Neuronal stem cell (in vitro differentiated cells): ENCODE measurements at places on chromosomes 1 and 21.
A peak's percentile ranks its signal among the peaks of the same experiment; 100 is the strongest.

DNA sequence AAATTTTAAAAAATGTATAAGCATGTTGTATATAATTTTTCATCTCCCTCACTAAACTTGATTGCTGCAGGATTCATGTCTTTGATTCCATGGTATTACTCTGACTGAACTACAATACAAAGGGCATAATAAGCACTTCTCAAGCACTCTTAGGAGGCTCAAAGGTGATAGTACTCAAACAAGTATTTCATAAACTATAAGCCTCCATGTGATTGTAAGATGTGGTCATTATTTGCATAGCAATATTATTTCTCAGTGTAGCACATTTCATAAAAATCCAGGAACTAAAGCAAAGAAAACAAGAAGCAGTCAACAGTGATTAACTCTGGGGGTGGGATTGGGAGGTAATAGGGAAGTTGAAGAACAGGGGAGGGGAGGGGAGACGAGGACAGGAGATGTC, 106.2 kb upstream of the DPT start:
- no peak for DNase-seq

DNA sequence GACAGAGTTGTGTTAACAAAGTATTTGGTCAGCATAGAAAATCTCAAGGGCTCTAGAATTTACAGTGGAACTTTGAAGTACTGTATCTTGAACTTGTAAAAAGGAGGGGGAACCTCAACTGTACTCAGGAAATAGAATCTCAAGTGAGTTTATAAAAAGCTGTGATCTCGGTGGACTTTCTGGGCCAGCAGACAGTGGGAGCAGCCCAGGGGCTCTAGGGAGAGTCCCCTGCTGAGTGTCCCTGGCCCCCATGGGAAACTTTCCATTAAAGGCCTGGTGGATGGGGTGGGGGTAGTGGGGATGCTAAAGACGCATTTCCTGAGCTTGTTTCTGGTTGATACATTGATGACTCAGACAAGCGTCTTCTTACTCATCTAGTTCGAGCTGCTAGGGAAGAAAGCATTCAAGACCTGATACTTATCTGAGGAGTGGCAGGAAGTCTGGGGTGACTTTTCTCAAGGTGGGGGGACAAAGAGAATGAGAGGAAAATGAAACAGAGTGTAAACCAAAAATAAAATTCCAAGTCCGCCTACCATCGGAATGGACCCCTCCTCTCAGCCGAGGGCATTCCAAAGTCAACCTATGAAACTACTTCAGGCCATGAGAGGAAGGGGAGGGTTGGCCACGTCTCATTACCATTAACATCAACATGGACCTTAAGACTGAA, 65.5 kb downstream of the NID1 start:
- no peak for DNase-seq

DNA sequence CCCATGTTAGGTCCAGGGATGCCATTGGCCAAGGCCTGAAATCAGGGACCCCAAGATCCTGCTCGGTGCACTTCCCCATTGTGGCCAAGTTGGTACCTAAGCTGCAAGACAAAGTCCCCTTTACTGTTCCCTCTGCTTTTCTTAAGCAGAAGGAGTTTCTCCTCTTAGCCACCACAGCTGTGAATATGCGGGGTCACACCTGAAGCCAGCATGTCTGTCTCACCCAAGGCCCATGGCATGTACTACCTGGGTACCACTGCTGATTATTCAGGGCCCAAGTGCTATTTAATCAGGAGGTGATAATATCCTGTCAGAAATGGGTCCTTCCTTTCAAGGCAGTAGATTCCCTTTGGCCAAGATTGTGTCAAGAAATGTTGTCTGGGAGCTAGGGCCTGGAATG, 133.9 kb upstream of the DNAH14 start:
- no peak for DNase-seq

DNA sequence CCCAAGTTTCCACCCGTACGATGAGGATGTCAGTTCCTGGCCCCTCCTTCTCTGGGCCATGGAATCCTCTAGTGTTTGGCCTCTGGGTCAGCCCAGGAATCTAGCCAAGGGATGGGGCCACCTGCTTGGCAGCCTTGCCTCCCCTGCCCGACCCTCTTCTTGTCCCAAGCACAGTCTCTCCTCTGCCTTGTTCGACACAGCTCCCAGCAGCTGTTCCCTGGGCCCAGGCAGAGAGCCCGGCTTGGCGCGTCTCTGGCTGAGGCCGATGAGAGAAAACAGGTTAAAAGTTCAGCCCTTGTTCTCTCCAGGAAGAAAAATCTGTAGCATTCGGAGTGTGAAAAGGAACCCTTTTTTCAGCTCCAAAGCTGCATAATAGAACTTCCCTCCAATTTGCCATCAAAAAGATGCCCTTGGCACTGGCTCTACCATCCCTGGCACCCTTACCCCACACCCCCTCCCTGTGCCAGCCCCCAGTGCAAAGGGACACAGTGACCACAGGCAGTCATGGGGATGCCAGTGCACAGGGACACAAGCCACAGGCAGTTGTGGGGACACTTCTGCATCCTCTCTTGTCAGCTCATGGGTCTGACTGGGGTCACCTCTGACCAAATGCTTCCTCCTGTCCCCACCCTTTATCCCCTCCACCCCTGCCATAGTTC, 68.4 kb downstream of the EPHB2 start:
- DNase-seq = no peak

DNA sequence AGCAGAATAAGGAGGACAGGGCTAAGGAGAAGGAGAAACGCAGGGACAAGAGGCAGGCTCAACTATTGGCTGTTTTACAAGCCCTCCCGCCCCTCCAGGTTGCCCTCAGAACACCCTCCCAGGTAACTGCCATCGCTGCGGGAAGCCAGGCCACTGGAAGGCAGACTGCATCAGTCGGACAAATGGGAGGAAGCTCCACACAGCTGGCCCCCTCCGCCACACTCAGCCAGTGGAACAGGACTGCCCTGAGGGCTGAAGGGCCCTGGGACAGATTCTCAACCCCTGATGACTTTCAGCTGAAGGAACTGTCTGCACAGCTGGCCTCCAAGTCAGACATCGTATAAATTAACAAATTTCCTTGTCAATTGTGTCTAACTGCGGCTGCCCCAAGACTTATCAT, 21.8 kb downstream of the LRRC3 start:
- DNase-seq = no peak

DNA sequence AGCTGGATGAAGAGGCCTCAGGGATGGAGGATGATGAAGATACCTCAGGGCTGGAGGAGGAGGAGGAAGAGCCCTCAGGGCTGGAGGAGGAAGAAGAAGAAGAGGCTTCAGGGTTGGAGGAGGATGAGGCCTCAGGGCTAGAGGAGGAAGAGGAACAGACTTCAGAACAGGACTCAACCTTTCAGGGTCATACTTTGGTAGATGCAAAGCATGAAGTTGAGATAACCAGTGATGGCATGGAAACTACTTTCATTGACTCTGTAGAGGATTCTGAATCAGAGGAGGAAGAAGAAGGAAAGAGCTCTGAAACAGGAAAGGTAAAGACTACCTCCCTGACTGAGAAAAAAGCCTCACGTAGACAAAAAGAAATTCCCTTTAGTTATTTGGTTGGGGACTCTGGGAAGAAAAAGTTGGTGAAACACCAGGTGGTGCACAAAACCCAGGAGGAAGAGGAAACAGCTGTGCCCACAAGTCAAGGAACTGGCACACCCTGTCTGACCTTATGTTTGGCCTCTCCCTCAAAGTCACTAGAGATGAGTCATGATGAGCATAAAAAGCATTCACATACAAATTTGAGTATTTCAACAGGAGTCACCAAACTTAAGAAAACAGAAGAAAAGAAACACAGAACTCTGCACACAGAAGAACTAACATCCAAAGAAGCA, 15.4 kb downstream of the L1TD1 start:
- no peak for DNase-seq

DNA sequence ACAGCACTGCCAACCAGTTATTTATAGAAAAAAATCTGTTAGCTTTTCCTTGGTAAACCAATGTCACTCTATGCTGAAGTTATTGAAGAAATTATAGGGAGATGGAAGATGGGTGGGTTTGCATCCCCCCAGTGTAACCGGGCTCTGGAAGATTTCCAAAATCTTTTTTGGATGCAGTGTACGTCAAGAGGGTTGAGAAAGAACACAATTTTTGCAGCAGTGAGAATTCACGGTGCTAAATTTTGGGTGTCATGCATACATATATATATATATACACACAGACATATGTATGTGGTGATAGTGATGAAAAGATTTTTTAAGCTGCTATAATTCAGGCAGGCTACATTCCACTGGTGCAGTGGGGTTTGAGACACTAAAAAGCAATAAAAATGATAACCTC, 91.4 kb upstream of the MAGI3 start:
- DNase-seq = no peak

DNA sequence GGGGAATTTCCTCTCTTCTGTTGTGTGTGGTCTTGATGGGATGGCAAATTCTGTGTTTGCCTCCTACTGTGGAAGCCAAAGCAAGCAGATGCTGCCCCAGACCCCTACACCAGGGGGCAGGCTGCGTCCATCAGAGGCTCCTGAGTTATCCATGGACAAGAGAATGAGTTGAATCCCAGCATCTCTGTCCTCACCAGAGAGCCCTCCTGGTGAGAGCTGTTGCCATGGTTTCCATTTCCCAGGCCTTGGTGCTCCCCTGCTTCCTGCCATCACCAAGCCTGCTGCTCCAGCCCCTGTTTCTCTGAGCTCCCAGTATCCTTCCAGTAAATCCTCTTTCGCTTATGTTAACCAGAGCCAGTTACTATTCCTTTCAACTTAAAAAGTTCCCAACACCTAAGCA, 20.4 kb upstream of the GNG12 start:
- peak; percentile 79 for DNase-seq

- DNase-seq = no peak
Observed at GRCh38 chr21:35827004-35827403, 233.3 kb downstream of the SETD4 start.

DNA sequence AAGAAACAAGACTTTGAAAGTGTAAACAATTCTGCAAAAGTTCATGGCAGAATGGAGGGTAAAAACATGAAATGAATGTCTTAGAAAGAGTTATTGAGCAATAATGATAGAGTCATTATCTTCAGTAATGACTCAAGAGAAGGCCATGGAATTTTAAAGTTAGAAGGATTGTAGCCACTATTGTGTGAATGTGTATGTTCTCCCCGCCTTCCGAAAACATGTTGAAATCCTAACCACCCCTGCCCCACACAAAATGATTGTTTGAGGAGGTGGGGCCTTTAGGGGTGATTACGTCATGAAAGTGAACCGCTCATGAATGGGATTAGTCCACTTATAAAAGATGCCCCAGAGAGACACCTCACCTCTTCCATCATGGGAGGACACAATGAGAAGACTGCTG, 93.8 kb upstream of the CCDC190 start:
- no peak for DNase-seq

GRCh38 chr1:46687093-46687659, 15.5 kb downstream of the TEX38 start:
- DNase-seq = no peak

DNA sequence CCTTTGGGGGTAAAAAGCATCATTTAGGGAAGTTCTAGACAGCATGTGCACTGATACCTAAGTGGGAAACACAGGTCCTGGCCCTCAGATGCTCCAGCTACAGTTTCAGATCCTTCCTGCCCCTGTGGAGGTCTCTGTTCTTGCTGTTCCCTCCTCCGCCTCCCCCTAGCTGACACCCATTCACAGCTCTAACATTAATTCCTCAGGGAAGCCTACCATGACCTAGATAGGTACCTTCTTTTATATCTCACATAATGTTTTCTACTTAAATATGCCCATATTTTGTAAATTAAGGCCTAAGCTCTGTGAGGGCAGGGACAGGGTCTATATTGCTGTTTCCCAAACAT, 11.3 kb downstream of the TSPAN2 start:
- DNase-seq = no peak

- DNase-seq = no peak
Observed at GRCh38 chr1:158952416-158952815, 21.1 kb downstream of the PYHIN1 start.

- no peak for DNase-seq
Observed at GRCh38 chr21:45948576-45949141, 32.9 kb upstream of the COL6A1 start.

- DNase-seq = no peak
Observed at GRCh38 chr1:21261551-21262292, 28.5 kb downstream of the ECE1 start.

DNA sequence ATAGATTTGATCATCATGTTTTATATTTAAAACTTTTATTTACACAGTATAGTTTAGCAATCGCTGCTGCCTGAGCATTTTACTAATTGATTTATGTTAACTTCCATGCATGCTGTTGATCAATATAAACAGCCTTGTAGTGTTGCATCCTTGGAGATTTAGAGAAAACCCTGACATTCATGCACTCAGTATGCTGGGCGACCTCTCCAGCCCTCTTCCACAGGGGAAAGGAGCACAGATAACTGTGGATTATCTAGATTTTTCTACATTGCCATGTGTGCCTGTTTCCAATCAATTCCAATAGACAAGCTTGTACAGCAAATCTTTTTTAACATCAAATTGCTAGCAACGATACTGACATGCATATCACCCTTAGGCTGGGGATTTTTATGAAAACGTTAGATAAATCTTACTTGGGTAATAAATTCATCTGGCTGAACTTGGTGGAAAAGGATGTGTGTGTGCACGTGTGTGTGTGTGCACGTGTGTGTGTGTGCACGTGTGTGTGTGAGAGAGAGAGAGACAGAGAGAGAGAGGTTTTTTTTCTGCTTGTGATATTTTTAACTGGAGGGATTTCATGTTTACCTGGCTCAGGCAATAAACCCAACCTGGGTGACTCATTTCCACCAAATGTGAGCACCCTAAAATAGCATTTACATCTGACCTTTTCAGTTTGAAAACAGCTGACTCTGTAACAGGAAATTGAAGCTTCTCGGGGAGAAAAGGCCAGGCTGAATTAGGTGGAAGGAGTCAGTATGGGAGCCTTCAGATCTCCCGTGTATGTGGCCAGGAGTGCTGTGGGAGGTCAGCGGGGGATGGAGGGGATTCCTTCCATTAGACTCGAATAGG, 339.8 kb downstream of the PRDM2 start:
- DNase-seq = no peak

- no peak for DNase-seq
Observed at GRCh38 chr1:206579747-206580437, 32.4 kb downstream of the EIF2D start.

DNA sequence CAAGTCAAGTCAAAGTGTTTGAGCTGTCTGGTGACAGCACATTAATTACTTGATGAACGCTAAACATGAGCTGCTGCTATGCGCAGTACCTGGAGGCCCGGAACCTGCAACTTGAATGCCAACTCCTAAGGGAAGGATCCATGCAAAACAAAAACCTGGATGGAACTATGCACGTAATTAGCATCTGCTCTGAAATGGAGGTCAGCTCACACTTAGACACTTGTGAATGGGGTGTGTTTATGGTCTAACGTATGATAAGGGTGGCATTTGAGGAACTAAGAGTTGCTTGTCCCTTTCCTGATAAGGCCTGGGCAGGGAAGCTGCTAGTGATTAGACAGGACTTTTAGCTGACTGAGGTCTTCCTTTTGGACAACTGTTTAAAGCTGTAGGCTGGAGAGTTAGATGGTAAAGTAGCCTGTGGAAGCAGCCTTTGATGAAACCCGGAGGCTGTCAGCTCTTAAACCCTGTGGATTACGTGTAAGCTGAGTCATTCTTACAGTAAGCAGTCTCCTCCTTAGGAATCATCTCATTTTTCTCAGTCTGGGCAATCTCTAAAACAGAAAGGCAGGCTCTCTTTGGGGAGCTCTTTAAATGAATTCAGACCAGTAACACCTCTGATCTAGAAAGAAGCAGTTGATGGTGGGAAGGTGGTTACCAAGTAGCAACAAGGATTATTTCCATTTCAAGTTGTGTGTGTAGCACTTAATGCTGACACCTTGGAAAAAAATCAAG, 6.8 kb downstream of the TENT5C start:
- DNase-seq = no peak

GRCh38 chr1:90996742-90997413, 25.0 kb downstream of the ZNF644 start:
- no peak for DNase-seq

- DNase-seq = no peak
Observed at GRCh38 chr1:202011994-202012393, 1.6 kb downstream of the ELF3 start.
